ENCODE measurements at places on chromosomes 2 and 18.

- no peak for DNase-seq
Measured at GRCh38 chr2:100272841-100273329, 49.4 kb downstream of the LONRF2 start.

- no peak for DNase-seq
Measured at GRCh38 chr2:240512666-240513535, 44.9 kb downstream of the ANKMY1 start.

DNA sequence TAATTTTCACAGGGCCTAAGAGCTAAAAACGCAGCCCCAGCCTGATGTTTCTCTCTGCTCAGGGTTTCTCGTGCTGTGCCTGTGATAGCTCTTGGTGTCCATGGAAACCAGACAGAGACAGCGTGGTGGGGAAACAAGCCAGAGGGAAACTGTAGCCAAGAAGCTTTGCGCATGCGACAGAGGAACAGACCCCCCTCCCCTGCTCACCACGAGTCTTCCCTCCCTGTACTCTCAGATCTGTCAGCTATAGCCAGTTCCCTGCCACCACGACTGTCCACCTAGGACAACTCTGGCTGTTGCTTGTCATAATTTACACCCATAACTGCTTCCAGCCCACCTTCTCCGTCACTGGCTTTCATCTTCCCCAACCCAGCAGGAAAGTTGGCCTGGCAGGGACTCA, 13.2 kb upstream of the DNAJC27 start:
- no peak for DNase-seq

DNA sequence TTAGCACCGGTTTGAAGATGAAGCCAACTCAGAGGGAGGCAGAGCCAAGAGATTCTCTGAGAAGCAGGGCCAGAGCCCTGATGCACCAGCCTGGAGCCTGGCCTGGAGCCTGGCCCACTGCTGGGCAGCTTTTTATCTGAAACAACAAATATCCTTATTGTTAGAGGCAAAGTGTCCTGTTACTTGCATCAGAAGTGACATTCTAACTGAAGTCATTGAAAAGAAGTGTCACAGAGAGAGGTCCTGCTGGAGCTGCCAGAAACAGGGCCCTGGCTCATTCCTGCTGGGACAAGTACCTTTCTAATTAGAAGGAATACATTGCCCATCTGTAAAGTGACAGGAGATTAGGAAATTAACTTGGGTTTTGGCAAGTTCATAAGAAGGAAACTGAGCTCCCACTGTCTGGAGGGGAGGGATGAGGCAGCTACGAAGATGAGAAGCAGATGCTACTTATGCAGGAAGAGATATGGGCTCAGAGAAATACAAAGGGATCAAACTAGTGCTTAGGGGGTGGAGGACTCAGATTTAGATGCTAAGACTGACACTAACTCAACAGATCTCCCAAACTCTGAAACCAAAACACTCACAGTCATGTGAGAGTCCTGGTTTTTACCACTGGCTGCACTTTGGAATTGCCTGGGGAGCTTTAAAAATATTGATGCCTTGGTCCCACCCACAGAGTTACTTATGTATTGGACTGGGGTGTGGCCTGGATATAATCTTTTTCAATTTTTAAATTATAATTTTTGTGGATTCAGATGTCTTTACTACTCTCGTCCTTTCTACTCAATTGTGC, 11.0 kb upstream of the HK2 start:
- no peak for DNase-seq

DNA sequence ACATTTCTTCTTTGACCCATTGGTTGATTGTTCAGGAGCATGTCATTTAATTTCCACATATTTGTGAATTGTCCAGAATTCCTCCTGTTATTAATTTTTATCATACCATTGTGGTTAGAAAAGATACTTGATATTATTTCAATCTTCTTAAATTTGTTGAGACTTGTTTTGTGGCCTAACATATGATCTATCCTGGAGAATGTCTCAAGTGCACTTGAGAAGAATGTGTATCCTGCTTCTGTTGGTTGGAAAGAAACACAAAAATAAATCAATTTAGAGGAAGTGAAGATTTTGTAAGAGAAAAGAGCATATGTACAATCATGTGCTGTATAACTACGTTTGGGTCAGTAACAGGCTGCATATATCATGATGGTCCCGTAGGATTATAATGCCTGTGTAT, 118.6 kb upstream of the CDC42EP3 start:
- no peak for DNase-seq

DNA sequence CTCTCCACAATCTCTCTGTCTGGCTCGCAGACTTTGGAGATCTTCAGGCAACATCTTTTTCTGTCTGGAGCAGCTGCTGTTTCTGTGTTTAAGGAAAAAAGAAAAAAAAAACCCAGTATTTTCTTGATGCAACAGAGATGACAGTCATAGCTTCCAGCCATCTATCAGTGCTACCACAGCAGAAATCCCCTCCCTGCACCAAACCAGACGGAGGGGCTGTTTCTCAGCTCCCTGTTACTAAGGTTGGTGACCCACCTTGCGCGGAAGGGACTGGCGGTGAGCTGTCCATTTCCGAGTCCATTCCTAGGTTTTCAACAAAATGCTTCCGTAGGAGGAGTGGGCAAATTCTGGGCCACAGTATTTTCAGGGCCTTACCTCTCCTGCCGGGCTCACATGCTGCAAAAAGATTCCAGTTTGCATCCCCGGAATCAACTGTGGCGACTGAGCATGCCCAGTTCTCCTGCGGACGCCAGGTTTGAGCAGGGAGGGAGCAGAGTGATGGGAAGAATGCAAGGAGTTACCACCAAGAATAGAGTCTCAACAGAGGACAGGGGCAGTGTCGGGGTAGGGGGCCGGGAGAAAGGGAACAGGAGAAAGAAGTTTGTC, 1.2 kb downstream of the SLC4A10 start:
- DNase-seq = no peak

DNA sequence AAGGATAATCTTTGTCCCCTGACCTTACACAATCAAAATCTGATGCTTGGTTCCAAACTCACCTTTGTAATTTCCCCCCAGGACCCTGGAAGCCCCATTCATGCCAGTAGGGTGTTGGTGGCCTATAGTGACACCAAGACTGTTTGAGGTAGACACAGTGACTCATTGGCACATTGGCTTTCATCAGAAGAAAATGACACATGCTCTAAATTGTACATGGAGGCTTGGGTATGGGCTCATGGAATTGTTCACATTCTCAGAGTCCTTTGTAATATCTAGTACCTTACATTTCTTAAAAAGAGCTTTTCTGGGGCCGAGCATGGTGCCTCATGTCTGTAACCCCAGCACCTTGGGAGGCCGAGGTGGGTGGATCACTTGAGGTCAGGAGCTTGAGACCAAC, 61.2 kb upstream of the LRPPRC start:
- DNase-seq = no peak
